Upper lobe of left lung (tissue), 6 donors: ENCODE measurements at places on chromosomes 2 and 18.

GRCh38 chr2:223832241-223832903 lies 5.0 kb downstream of the AP1S3 start:
- no peaks in the 10 kb centered on the region for H3K36me3 ChIP-seq
- no peak overlapping the region for H3K27ac ChIP-seq
- no peaks in the 10 kb centered on the region for H3K27me3 ChIP-seq
- peaks cover 11% of the 10 kb centered on the region for H3K4me1 ChIP-seq

- no peak overlapping the region for H3K4me3 ChIP-seq
- H3K36me3 ChIP-seq, result no peaks in the 10 kb centered on the region
- H3K4me1 ChIP-seq, result no peaks in the 10 kb centered on the region
- no peak overlapping the region for H3K27ac ChIP-seq
- DNase-seq, result no peak
- H3K27me3 ChIP-seq, result no peaks in the 10 kb centered on the region
Measured at GRCh38 chr18:53677480-53677879, 547.0 kb downstream of the MBD2 start.

DNA sequence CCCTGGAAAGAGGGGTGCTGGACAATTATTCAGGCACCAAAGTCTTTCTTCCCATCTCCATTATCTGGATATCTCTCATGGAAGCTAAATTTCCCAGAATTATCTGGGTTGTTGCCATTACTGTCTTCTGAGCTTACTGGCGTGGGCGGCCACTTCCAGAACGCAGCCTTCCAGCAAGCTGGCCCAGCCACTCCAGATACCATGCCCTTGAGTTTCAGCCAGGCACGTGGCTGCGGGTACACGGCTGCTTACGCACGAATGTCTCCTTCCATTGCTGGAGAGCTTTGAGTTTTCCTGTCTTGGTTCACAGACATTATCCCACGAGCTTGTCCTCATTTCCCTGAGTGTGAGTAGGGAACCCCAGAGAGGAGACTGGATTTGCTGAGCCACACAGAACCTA lies 32.7 kb downstream of the CELF4 start:
- no peaks in the 10 kb centered on the region for H3K36me3 ChIP-seq
- DNase-seq, result no peak
- no peaks in the 10 kb centered on the region for H3K27me3 ChIP-seq
- no peaks in the 10 kb centered on the region for H3K4me1 ChIP-seq

DNA sequence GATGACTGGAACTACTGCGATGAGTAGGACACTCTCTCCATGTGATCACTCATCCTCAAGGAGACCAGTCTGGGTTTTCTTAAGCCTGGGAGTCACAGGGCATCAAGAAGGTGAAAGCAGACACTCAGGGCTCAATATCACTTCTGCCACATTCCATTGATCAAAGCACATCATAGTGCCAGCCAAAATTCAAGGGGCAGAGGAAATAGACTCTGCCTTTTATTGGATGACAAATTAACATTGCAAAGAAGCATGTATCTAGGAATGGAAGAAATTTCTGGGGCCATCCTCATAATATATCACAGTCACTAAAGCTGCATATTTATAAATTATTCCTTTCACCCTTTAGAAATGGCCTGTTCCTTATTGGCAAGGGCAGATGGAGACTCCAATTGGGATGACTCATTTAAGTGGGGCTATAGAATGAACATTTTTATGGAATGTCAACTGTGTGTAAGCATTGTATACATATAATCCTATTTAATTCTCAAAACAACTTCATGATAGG lies 114.8 kb upstream of the CDC42EP3 start:
- no peak overlapping the region for H3K27ac ChIP-seq
- H3K4me3 ChIP-seq, result no peak overlapping the region
- no peaks in the 10 kb centered on the region for H3K27me3 ChIP-seq
- DNase-seq, result no peak
- H3K4me1 ChIP-seq, result peaks cover 7% of the 10 kb centered on the region

GRCh38 chr2:28615706-28616105 lies 119.8 kb downstream of the PLB1 start:
- no peak overlapping the region for H3K27ac ChIP-seq
- H3K27me3 ChIP-seq, result no peaks in the 10 kb centered on the region
- no peak for DNase-seq
- no peak overlapping the region for H3K4me3 ChIP-seq
- no peaks in the 10 kb centered on the region for H3K36me3 ChIP-seq
- peaks cover 7% of the 10 kb centered on the region for H3K4me1 ChIP-seq

DNA sequence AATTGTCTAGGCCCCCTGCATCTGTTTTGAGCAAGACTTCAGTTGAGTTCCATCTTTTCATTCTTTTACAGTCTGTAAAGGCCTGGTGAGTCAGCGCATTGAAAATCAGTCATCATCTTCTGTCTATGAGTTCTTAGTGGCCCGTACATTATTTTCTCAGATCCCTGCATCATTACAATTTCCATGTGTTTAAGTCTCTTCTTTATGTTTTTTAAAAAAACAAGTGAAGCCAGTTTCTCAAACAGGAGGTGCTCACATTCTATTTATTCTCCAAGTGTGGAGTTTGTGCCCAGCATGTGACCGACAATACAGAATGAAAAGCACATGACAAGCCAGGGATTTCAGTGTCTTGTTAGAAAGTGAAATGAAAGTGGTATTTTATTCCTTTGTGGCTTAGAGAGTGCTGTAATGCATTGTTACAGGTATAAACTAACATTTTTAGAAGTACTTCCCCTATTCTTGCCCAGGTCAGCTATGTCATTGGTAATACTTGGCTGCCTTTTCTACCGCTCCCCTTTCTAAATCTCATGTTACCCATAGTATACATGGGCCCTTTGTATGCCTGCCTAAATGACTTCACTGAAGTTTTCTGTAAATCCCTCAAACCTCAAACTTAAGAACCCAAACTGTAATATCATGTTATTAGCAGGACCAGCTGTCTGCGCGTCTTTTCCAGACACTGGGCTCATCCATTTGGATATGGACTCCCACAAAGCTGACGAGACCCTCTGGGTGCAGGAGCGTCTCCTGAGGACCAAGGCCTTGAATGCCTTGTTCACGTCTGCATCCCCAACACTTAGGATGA lies 67.6 kb downstream of the FEZ2 start:
- H3K36me3 ChIP-seq, result no peaks in the 10 kb centered on the region
- H3K4me3 ChIP-seq, result no peak overlapping the region
- no peak for DNase-seq
- H3K27me3 ChIP-seq, result no peaks in the 10 kb centered on the region

GRCh38 chr2:40123326-40123725 lies 328.6 kb downstream of the SLC8A1 start:
- no peak overlapping the region for H3K4me3 ChIP-seq
- no peak overlapping the region for H3K27ac ChIP-seq
- no peaks in the 10 kb centered on the region for H3K27me3 ChIP-seq
- no peaks in the 10 kb centered on the region for H3K4me1 ChIP-seq
- no peak for DNase-seq
- no peaks in the 10 kb centered on the region for H3K36me3 ChIP-seq

GRCh38 chr2:28506112-28506910 lies 10.5 kb downstream of the PLB1 start:
- H3K4me3 ChIP-seq, result no peak overlapping the region
- H3K36me3 ChIP-seq, result no peaks in the 10 kb centered on the region
- no peaks in the 10 kb centered on the region for H3K4me1 ChIP-seq
- DNase-seq, result no peak

GRCh38 chr2:29723255-29724001 lies 198.0 kb downstream of the ALK start:
- no peaks in the 10 kb centered on the region for H3K27me3 ChIP-seq
- H3K36me3 ChIP-seq, result no peaks in the 10 kb centered on the region
- H3K4me1 ChIP-seq, result no peaks in the 10 kb centered on the region
- no peak overlapping the region for H3K27ac ChIP-seq
- DNase-seq, result no peak

DNA sequence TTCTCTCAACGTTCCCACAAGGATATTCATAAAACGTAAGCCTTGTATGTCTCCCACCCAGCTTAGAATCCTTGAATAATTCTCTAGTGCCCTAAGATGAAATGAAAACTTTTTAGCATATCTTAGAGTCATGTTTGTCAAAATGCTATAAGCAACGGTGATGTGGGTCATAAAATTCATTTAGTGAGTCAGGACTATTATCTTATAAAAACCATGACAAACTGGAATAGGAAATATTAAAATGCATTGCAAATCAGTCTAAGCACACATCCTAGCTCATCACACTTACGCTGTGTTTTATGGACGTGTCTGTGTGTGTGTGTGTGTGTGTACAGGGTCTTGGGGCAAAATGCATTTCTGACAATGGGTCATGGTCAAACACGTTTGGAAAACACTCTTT lies 119.9 kb upstream of the ST6GAL2 start:
- no peaks in the 10 kb centered on the region for H3K36me3 ChIP-seq
- H3K27ac ChIP-seq, result no peak overlapping the region
- DNase-seq, result no peak
- H3K4me3 ChIP-seq, result no peak overlapping the region
- H3K4me1 ChIP-seq, result no peaks in the 10 kb centered on the region

GRCh38 chr2:37569986-37570679 lies 101.3 kb downstream of the CDC42EP3 start:
- H3K27ac ChIP-seq, result no peak overlapping the region
- H3K4me3 ChIP-seq, result no peak overlapping the region
- no peaks in the 10 kb centered on the region for H3K4me1 ChIP-seq

GRCh38 chr2:236694146-236694888 lies 124.7 kb downstream of the ACKR3 start:
- no peak for DNase-seq
- no peaks in the 10 kb centered on the region for H3K36me3 ChIP-seq
- no peak overlapping the region for H3K27ac ChIP-seq
- H3K4me3 ChIP-seq, result no peak overlapping the region

DNA sequence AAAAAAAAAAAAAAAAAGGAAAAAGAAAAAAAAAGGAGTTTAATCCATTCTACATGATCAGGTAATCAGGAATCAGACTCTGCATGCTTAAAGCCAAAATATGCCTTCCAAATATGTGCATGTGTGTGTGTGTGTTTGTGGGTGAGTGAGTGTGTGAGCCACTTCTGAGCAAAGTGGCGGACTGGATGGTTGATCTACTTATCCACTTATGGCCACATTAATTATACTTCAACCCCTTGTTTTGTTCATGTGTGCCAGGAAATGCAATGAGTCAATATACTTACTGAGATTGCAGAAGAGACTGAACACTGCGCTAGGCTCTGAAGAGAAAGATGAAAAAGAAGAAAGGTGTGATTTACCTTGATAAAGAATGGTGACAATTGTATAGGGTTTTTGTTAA lies 586.5 kb upstream of the NXPH2 start:
- H3K4me1 ChIP-seq, result no peaks in the 10 kb centered on the region
- H3K4me3 ChIP-seq, result no peak overlapping the region
- no peaks in the 10 kb centered on the region for H3K36me3 ChIP-seq
- H3K27me3 ChIP-seq, result no peaks in the 10 kb centered on the region
- H3K27ac ChIP-seq, result no peak overlapping the region

GRCh38 chr2:153715218-153715850 lies 156.4 kb upstream of the GALNT13 start:
- no peak overlapping the region for H3K4me3 ChIP-seq
- no peak overlapping the region for H3K27ac ChIP-seq
- H3K36me3 ChIP-seq, result no peaks in the 10 kb centered on the region
- no peaks in the 10 kb centered on the region for H3K4me1 ChIP-seq
- H3K27me3 ChIP-seq, result no peaks in the 10 kb centered on the region

DNA sequence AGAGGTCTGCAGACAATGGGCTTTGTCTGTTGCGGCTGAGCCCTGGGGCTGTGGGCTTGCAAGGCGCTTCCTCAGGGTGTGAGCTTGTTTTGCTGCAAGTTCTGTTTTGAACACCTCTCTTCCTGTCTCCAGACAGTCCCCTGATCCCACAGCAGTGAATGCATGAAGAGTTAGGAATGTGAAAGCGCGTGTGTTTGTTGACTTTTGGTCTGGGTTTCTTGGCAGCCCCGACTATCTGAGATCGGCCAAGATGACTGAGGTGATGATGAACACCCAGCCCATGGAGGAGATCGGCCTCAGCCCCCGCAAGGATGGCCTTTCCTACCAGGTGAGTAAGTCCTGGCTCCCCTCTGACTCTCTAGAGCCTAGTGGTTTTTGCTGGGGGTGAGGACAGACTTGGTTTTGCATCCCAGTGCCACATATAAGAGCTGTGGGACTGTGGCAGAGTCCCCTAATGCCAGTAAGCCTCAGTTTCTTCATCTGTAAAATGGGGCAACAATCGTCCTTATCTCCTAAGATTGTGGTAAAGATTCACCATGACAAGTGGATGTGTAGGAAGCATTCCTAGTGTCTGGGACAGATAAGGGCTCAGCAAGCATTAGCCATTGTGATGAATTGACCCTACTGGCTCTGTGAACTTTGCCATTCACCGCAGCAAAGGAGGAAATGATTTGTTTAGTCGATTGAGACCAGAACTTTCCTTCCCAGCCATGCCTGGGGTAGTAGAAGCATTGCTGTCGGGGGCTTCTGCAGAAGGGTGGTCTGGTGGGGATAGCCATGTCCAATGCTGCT lies 3.0 kb downstream of the LBH start:
- H3K27me3 ChIP-seq, result no peaks in the 10 kb centered on the region
- H3K36me3 ChIP-seq, result peaks cover 4% of the 10 kb centered on the region
- H3K27ac ChIP-seq, result peak overlapping the region; percentile 91
- peak overlapping the region; percentile 82 for H3K4me3 ChIP-seq
- no peak for DNase-seq

DNA sequence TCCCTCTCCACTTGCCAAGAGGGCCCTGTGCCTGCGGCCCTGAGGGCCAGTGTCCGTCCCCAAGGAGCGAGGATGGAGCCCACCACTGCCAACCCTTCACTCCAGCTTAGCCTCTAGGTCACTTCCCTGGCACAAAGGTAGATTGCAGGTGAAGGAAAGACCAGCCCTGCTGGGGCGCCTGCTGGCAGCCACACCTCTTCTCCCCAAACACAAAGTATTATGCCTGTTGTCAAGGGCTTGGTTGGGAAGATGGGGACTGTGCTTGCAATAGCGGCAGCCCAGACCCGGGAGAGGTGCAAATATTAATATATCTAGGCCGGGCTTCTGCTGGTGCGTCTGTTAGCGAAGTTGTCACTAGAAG lies 7.7 kb downstream of the KCNF1 start:
- no peak overlapping the region for H3K4me3 ChIP-seq
- no peaks in the 10 kb centered on the region for H3K36me3 ChIP-seq
- H3K4me1 ChIP-seq, result no peaks in the 10 kb centered on the region
- H3K27me3 ChIP-seq, result no peaks in the 10 kb centered on the region
- no peak overlapping the region for H3K27ac ChIP-seq
- no peak for DNase-seq

- H3K27ac ChIP-seq, result no peak overlapping the region
- no peaks in the 10 kb centered on the region for H3K4me1 ChIP-seq
Measured at GRCh38 chr2:117917223-117917917, 96.5 kb downstream of the CCDC93 start.

DNA sequence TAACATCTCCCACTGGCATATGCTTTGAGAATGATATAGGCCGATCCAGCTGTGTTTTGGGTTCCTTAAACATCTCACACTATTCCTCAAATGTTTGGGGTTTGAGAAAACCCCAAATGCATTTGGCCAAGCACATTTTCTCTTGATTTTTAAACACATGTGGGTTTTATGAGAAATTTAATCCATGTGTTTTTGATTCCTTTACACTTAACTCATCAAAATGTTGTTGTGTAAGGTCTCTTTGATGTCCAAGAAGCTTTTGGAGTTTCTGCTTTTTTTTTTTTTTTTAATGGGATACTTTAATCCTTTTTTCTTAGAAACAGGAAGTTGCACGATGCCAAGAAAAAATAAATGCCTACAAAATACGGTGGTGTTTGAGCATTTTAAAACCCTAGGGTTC lies 339.8 kb upstream of the TCF4 start:
- no peaks in the 10 kb centered on the region for H3K27me3 ChIP-seq
- no peaks in the 10 kb centered on the region for H3K36me3 ChIP-seq
- no peaks in the 10 kb centered on the region for H3K4me1 ChIP-seq
- no peak overlapping the region for H3K4me3 ChIP-seq
- no peak overlapping the region for H3K27ac ChIP-seq
